ENCODE measurements at places on chromosomes 6 and 20.

GRCh38 chr20:56428410-56428809 lies 16.4 kb downstream of the CASS4 start:
- no peak for DNase-seq

DNA sequence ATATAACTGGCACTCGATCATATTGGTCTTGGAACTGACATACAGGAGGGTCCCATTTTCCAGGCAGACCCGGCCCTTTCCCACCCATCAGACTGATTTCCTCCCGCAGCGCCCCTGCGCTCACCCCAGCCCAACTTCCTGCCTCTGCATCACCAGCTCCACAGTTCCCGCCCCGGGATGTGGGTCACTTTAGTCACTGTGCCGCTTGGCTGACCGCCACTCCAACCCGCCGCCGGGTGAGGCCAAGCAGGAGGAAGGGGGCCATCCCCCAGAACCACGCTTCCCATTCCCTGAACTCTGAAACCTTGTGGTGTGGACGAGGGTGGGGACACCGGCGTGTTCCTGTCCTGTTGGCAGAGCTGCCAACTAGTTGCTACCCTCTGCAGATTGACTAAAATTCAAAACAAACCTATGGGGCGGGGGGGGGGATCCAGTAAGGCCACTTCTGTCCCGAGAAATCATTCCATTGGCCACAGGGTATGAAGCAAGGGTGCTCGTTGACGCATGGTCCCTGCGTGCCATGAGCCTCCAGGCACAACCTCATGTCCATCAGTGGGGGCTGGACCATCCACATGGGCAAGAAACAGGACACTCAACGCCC lies 12.3 kb downstream of the TGM2 start:
- DNase-seq, result no peak

DNA sequence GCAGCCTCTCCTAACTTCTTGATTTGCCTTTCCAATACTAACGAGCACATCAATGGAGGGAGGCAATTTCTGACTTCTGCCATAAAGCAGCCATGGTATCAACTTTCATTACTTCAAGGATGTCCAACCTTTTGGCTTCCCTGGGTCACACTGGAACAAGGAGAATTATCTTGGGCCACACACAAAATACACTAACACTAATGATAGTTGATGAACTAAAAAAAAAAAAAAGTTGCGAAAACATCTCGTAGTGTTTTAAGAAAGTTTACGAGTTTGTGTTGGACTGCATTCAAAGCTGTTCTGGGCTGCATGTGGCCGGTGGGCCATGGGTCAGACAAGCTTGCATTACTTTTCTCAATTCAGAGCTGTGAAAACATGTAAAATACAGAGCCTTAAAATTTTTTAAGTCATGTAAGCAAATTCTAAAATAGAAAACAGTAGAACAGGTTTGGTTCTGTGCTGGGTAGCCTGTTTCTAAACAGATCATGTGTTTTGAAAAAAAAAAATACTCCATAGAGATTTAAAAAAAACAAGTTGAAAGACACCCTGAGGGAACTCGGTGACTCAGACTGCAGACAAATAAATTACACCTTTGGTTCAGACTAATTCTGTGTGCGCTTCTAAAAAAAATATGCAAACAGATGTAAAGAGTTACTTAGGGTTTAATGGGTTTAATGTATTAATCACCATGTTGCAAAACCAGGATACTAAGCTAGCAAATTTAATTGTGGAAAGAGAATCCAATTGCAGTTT lies 43.6 kb upstream of the SLC22A23 start:
- no peak for DNase-seq

GRCh38 chr6:96926425-96926824 lies 1.9 kb downstream of the KLHL32 start:
- DNase-seq, result no peak

- DNase-seq, result no peak
Measured at GRCh38 chr6:119224095-119224701, 125.4 kb downstream of the MAN1A1 start.

DNA sequence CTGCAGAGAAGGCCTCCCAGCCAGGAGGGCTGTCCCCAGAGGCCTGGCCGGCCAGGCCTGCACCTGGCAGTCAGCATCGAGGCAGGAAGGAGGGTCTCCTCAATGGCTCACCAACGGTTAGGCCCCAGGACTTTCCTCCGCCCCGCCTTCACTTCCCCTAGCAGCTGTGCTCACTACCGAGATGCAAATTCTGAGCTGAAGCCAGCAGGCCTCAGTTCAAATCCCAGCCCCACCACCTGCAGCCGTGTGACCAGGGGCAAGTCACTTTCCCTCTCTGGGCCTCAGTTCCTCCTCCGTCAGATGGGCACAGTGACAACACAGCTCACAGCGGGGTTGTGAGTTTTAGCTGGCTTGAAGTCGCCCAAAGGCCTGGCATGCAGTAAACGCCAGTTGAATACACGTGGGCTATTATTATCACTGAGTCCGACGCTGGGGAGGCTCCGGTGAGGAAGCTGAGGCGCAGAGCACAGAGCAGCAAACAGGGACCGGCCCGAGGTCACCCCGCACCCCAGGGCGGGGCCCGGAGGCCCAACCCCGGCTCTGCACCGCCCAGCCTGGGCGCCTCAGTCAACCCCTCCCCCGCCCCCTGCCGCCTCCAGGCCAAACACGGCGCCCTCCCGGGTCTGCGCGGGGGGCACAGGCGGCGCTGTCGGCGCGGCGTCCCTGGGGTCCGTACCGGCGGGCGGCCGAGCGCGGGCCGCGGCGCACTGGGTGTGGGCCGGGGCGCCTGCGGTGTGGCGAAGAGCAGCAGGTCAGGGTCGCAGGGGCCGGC lies 671 bp downstream of the E2F1 start:
- no peak for DNase-seq

- DNase-seq, result no peak
Measured at GRCh38 chr6:4323322-4323721, 187.9 kb upstream of the ECI2 start.
